Stimulated activated CD8-positive, alpha-beta memory T cell treated with anti-CD3 and anti-CD28 coated beads, Interleukin-4, amount 100 ng/mL, for 48 hours (primary cell): ENCODE measurements at places on chromosomes 3 and 15.
A peak's percentile ranks its signal among the peaks of the same experiment; 100 is the strongest.

GRCh38 chr15:51828621-51829375 is 655 bp upstream of the TMOD3 start:
- DNase-seq, result no peak

GRCh38 chr3:47009225-47010110 is 30.0 kb downstream of the NBEAL2 start:
- peak; percentile 84 for DNase-seq

GRCh38 chr3:16905704-16906103 is 20.9 kb downstream of the PLCL2 start:
- no peak for DNase-seq

- no peak for DNase-seq
Measured at GRCh38 chr3:97550408-97550807, 214.2 kb upstream of the ARL6 start.

- no peak for DNase-seq
Measured at GRCh38 chr3:18531662-18532061, 106.5 kb upstream of the SATB1 start.

- DNase-seq, result no peak
Measured at GRCh38 chr3:105812194-105812586, 56.6 kb downstream of the CBLB start.

DNA sequence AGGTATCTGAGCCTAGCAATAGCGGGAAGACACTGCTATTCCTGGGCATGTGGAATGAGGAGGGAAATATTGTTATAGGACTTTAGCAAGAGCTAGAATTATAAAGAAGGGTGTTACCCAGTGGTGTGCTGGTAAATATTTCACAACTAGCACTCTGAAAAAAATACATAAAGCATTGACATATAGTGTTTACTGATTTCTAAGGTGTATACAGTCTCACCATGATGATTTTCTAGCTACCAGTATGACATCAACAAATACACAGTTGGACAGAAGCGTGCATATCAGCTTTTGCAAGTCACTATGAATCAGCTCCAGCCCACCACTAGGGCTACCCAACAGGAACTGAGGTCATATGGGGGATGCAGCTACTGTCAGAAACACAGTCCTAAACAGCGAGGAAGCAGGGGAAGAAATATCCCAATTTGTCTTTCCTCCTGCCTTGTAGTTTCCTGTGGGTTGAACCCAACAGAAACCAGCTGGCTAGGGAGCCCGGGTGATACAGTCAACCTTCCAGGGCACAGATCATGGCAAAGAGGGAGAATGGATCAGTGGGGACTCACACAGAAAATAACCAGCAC is 39.6 kb downstream of the HGD start:
- peak; percentile 24 for DNase-seq

DNA sequence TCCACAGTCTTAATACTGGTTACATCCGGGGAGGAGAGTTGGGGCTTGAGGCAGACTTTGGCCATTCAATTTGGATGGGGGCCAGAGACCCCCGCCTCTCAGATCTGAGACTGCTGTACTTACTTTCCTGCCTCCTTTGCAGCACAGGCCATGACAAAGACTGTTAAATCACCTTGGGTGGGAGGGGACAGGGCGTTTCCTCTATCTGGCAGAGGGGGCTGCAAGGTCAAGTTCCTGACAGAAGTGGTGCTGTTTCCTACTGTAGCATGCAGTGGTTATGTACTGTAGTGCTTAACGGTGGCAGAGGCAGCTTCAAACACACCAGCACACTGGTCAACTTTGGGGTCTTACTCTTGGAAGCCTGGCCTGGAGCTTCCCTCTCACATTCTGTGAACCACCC is 261.2 kb upstream of the LRRFIP2 start:
- no peak for DNase-seq

DNA sequence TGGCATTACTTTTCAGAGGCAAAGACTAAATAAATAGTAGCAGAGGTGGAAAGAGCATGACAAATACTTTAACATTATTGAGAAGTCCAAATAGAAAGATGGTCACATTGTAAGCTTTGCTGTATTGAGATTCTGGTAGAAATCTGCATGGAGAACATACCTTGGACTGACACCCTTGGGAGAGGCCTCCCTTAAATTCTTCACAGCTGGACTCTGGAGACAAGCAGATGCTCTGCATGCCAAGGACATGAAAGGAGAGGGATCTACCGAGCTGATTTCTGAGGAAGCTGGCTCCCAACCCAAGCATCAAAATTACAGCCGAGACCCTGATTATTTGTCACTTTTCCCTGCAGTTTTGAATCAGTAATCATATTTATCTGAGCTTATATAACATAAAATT is 212.5 kb upstream of the COL8A1 start:
- DNase-seq, result no peak

DNA sequence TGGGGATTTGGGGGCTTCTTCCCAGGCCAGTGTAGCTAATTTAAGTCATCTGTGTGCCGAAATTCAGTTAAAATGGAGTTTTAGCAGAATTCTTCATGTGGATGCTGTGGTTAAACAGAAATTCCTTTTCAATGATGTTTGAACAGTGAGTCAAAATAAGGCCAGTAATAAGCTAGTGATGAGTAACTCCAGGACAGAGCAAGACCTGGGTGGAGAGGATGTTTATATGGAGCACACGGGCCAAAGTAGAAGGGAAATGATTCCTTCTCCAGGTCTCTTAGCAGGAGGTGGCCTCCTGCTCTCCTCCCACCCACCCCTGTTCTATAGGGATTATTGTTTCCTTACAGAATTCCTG is 31.9 kb upstream of the UACA start:
- DNase-seq, result no peak

DNA sequence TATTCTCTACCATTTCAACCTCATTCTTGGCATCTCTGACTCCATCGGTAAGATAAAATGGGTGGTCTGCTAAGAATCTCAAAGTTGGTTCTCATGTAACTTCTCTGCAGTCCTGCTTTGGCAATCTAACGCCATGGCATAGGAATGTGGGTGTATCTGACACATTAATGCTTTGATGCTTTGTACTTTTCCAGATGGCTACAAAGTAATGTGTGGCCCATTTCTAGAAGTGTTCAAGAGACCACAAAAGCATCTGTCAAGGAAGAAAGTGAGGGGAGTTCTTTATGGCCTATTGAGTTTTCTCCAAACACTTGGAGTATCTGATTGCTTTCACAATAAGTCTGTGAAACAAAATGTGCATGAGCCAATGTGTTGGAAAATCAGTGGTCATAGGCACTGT is 339.9 kb upstream of the TGFBR2 start:
- no peak for DNase-seq

DNA sequence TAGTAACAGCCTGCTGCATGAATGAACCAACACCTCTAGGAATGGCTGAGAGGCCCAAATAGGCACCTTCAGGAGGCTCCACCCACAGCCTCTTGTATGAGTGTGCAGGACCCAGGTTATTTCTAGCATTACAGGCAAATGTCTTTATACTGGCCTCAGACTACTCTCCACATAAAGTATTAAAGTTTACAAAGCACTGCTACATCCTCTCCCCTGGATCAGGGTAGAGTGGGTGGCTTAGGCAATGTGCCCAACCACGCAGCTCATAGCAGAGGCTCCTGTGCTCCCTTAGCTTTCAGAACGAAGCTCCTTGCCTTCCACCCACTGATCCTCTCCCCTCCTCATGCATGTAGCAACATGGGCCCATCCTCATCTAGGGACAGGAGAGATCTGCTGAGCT is 16.3 kb downstream of the TMEM43 start:
- DNase-seq, result no peak

GRCh38 chr3:37921025-37921424 is 59.3 kb downstream of the CTDSPL start:
- no peak for DNase-seq

DNA sequence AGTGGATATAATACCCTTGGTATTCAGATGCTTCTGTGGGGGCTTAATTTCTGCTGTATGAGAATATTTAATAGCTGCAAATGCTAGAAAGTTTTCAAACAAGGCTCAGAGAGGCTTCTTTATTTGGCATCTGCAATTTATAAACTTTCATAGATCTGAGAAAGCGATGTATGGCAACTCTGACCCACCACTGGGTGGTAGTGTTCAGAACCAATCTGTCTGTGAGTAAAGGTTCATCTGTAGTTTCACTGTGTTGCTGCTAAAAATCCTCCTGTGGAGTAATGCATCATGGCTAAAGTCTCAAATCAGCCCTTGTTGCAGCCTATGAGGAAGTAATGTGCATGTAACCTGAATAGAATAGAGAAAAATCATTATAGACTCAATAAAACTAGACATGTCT is 47.4 kb downstream of the CLSTN2 start:
- DNase-seq, result no peak

DNA sequence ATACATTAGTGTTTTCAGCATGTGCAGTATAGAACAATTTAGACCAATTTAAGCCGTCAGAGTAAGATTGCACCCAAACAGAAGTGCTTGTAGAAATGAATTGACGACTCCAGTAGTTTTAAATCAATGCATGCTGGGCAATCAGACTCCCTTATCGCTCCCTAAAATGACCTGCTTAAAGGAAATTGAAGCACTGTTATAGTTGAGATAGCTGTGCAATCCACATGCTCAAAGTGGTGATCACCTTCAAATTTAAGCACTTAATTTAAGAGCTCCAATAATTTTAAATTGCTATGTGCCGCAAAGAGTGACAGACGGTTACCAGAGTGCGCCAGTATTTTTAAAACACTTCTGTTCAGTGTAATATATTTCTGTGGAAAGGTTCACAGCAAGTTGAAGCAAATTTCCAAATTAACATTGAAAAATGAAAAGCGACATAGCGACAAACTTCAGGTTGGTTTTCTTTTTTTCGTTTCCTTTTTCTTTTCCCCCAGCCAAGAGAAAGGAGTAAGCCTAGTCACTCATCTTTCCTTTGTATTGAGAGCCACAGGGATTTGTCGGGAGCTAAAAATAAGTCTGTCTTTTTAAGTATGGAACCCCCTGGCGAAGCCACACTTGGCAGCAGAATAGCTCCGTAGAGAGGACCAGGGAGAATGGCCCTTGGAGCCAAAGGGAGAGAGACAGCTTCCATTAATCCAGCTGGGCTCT is 436.4 kb upstream of the RBMS3 start:
- DNase-seq, result no peak

DNA sequence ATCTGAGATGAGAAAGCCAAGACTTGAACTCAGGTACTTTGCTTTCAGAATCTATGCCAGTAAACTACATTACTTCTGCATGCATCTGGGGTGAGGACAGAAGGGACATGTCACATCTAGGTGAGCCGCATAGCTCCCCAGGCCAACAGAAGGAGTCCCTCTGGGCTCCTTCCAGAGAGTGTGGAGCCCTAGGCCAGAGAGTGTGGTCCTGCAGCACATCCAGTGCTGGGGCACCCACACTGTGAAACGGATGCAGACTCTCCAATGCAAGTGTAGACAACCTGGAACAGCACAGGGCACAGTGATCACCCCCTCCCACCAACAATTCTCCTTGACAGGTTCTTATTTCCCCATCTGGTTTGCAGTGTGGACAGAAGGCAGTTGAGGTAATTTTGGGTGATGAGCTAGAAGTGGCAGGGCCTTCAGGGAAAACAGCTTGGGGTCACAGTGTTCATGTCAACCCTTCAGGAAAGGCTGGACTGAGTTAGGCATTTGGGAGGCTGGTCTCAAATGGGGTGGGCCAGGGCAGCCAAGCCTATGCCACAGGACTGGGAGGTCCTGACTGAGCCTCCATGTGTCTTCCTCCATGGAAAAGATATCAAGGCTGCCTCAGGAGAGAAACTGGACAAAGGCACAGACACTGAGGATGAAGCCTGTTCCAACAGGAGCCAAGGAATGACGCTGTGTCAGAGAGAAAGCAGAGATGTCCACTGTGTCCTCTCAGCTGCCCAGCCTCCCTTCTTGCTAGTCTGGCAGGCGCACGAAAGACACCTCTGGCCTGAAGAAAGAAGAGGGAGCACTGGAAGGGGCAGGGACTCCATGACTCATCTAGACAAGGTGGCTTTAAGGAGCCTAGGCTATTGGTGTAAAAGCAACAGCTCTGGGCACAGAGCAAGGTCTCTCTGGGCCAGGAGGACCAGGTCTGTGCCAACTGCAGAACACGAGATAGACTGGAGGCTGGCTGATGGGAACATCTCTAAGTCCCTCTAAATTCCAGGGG is 1.7 kb downstream of the PLCD1 start:
- no peak for DNase-seq

GRCh38 chr15:31366169-31366734 is 39.6 kb downstream of the KLF13 start:
- DNase-seq, result no peak

DNA sequence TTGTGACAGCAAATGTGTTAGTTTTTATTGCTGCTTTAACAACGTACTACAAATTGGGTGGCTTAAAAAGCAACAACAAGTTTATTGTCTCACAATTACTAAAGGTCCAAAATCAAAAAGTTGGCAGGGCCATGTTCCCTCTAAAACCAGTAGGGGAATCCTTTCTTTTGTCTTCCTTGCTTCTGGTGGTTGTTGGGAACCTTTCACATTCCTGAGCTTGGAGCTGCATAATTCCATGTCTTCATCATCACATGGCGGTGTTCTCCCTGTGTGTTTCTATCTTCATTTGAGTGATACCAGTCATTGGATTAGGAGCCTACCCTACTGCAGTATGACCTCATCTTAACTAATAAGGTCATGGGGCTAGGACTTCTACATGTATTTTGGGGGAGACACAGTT is 7.4 kb downstream of the SPRED1 start:
- no peak for DNase-seq

DNA sequence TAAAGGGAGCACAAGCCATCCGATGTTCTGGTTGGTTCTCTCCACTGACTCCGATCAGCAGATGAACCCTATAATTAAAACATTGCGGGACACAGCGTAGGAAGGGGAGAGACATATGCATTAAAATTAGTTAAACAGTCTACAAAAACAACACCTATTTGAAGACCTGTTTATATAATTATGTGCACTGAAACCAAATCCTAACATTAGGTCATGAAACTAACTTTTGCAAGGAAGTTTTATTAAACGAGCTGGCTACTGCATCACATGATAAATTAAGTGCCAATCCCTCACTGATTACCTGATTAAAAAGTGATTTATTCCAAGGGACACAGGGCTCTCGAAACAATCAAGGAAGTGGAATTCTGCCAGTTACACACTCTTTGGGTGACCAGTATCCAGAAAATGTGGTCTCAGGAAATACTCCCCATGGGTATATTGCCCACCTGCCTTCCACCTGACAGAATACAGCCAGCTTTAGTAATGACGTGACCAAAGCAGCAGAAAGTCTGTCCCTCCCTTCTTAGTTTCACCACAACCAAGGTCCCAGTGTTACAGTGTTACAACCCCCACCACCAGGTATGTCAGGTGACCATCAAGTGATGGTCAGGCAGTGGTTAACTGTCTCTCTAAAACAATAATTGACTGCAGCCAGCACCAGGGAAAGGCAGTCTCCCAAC is 69.5 kb downstream of the HERC1 start:
- DNase-seq, result no peak

GRCh38 chr3:16407366-16407765 is 106.1 kb downstream of the RFTN1 start:
- no peak for DNase-seq

DNA sequence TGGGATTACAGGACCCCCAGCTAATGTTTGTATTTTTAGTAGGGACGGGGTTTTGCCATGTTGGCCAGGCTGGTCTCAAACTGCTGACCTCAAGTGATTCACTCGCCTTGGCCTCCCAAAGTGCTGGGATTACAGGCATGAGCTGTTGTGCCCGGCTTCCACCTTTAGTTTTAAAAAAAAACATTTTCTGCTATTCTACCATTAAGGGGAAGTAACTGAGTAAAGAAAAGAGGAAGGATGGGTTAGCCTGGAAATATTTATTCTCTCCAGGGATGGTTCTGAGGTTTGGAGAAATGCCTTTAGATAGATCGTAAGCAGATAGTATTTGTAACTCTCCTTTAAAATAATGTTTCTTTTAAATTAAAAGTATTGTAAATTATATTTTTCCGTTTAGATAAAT is 3.1 kb downstream of the AP4E1 start:
- DNase-seq, result no peak

- no peak for DNase-seq
Measured at GRCh38 chr3:128803307-128803706, 76.1 kb upstream of the ACAD9 start.

- no peak for DNase-seq
Measured at GRCh38 chr15:59436774-59437141, 1.2 kb upstream of the FAM81A start.
